ENCODE measurements at places on chromosomes 7 and 10.

DNA sequence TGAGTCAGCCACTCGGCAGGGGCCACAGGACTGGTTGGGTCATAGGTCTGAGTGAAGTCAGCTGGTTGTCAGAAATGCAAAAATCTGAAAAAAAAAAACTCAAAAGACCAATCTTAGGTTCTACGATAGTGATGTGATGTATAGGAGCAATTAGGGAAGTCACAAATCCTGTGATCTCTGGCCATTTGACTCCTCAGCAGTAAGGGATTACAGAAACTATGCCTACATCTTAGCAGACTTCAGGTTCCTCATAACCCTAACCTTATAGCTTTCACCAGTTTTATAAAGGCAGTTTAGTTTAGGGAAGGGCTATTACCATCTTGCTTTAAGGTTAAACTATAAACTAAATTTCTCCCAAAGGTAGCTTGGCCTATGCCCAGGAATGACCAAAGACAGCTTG, 163.1 kb upstream of the HGF start:
- no peak for DNase-seq

DNA sequence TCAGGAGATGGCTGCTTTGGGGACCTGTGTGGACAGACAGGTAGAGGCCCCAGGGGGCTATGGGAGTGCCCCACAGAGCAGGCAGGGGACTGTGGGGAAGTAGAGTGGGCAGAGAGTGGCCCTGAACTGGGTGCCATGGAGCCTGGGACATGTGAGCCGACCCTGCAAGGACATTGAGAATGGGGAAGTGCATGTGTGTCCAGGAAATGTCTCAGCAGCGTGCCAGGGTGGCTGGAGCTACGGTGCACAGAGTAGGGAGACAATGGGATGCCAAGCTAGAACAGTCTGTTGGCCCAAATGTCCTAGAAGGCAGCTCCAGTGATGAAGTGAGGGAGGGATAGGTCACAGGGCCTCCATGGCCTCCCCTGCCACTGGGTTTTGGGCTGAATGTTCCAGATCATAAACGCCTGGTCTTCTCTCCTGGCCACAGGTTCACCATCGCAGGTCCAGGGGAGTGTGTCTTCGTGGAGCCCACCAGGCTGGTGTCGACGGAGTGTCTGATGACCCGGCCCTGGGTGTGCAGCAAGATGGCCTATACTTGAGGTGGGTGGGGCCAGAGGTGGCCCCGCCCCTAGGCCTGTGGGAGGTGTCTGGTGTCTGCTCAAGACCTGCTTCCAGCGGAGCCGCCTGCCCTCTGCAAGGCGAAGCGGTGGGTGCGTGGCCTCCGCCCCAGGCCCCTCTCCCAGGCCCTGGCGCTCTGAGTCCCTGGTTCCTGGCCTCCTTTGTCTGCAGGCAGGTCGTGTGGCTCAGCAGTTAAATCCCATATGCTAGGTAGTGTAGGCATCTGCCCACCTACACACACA, 20.5 kb downstream of the CLEC2L start:
- no peak for DNase-seq

DNA sequence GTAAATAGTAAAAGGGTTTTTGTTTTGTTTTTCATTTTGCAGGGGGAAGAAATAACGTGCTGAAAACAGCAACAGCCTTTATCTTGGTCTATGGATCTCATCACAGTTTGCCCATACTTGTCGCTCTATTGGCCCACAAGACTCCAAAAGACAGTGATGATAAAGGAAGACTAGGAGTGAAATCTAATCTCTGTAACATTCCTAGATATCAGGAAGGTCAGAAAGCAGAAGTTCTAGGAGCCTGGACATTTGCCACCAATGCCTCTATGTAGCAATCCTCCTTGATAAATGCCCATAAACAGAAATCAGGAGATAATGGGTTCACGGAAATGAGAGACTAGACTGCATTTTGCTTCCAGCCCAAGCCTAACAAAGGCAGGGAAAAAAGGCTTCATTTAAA, 8.9 kb downstream of the CUBN start:
- no peak for DNase-seq

- no peak for DNase-seq
Observed at GRCh38 chr7:150976529-150977381, 1.4 kb downstream of the KCNH2 start.

- no peak for DNase-seq
Observed at GRCh38 chr7:64959072-64959747, 31.6 kb downstream of the ZNF117 start.

- DNase-seq, result no peak
Observed at GRCh38 chr10:122557516-122557915, 3.0 kb upstream of the DMBT1 start.

GRCh38 chr10:108039821-108040584, 875.5 kb upstream of the SORCS1 start:
- no peak for DNase-seq

DNA sequence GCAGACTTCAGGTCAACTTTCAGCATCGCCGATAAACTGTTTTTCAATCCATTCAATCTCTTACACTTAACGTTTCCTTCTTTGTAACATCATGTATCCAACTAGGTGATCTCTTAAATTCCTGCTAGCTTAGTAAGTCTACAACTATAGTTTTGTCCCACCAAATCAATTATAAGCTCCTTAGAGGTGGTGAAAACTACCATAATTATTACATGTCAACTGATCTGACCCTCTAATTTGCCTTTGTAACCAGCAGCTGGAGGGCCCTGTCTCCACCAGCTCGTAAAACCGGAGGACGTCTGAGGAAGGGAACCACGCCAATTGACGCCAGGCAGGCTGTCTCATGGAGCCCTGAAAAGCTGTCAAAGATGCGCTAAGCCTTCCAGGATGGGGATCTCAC, 113.4 kb downstream of the ABCC2 start:
- no peak for DNase-seq

DNA sequence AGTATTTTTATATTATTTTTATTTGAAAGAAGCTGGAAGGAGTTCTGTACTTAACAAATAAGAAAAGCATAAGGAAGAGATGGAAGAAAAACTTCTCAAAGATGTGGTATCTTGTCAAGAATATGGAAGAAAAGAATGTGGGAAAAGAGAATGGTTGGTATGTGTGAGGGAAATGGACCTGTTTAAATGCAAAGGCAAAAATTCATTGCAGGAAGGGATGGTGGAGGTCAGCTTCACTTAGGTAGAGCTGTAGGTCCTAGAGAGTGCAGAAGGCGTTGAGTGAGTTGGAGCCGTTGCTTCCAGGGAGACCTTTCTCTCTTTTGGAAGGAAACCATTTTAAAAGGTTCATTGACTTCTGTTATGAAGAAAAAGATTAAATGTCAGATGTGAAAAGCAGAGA, 107.3 kb downstream of the EXOC4 start:
- DNase-seq, result no peak

DNA sequence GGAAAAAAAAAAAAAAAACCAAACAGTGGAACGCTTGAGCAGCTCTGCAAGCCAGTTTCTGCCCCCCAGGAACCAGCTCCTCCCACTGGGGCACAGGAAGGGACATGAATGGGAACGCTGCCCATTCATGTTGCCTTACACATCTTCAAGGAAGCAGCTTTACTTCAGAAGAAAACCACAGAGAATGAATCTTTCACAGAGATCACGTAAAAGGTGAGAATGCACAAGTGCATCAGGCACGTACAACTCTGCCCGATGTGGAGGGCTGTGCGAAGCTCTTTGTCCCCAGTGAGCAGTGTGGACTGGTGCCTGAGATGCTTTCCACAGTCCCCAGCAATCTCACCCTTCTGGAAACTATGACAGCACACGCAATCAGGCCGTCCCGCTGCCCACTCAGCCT, 106.2 kb downstream of the DLG5 start:
- no peak for DNase-seq

DNA sequence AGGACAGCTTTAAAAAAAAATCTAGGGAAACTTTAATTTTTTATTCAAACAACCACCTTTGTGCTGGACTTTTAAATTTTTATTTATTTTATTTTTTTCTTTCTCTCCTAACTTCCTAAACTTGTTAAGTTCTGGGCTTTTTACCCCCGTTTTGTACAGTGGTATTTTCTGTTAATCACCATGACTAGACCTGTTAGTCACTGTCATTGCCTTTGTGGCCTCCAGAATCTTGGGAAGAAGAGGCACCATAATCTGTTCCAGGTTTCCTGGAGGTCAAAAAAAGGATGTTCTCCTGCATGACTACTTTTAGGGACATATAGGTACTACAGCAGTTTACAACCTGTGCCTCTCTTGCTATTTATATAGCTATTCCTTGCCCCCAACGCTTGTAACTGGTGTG, 31.1 kb upstream of the DDX50 start:
- no peak for DNase-seq

- no peak for DNase-seq
Observed at GRCh38 chr10:60643874-60644273, 134.4 kb upstream of the CDK1 start.

DNA sequence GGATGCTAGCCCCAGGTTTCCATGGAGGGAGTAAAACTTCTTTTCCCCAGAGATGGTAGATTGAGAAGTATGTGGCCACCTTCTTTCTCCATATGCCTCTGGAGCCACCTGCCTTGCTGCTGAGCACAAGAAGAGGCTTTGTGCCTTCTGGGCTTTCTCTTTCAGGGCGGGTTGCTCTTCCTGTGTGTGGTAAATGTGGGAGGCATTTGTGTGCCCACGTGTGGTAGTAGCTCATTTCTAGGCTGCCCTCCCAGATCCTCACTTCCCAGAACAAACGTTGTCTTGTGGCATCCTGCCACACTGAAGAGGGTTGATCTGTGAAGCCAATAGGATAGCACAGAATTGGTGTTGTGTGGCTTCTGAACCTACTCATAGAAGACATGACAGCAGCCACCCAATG, 342.0 kb upstream of the PODXL start:
- no peak for DNase-seq

DNA sequence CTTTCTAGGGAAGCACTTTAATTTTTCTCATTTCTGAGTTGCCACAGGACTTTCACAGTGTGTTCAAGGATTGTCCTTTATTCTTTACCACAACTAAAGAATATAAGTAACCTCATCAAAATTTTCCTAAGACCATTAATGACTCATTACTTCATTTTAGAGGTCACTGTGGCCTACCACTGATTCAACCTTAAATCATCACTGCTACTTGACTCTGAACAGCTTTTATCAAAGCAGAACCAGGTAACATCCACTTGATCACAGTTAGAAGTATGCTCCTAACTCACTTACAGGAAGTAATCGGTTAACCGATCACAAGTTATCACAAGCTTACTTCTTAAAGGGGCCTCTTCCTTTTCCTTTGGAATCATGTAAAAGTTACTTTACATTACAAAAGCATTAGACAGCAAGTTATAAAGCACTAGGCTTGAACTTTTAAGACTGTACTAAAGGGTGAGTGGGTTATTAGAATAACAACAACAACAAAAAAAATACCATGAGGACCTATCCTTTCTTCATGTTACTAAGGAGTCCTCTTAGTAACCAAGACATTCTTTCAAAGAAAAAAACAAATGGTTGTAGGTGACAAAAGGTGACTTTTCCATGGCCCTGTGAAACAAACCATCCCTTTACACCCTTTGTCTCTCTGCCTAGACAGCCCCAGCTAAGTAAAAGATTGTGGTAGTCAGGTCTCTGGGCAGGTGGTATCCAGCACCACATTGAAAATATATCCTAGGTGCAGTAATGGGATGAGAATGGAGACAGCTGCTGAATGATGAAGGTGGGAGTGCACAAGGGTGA, 40.0 kb upstream of the PDK4 start:
- DNase-seq, result no peak

GRCh38 chr7:74068378-74069085, 15.1 kb upstream of the LIMK1 start:
- no peak for DNase-seq

- DNase-seq, result no peak
Observed at GRCh38 chr10:106857213-106857612, 307.3 kb downstream of the SORCS1 start.

GRCh38 chr10:62813453-62813852, 2.7 kb downstream of the EGR2 start:
- DNase-seq, result no peak

DNA sequence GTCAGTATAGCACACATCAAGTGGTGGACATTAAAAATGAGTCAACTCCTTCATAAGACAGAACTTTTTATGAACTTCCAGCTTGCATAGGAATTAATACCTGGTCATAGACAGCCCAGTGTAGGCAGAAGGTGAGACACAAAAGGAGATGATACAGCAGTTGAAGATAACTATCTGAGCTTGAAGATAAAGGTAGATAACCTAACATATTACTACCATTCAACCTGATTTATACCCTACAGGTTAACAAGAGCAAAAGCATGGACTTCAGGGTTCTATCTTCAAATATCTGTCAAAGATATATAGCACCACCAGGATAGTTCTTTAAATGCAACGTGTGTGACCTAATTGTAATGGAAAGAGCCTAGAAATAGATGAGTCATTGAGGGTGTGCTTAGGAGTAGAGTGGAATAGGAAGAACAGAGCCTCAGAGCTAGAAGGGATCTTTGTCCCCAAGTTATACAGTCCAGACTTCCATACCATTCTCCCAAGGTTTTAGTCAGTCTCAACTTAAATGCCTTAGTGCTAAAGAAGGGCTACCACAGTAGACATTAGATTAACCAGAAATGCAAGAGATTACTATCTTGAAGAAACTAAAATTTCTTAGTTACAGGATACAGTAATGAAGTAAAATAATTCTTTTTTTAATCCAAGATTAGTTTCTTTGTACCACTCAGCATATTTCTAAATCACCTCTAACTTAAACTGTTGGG, 9.2 kb downstream of the ZNF800 start:
- DNase-seq, result no peak

GRCh38 chr10:21496343-21497176, 28.9 kb downstream of the SKIDA1 start:
- no peak for DNase-seq
